Forelimb muscle (tissue), 1 donor: ENCODE measurements at places on chromosomes 16 and 17.

DNA sequence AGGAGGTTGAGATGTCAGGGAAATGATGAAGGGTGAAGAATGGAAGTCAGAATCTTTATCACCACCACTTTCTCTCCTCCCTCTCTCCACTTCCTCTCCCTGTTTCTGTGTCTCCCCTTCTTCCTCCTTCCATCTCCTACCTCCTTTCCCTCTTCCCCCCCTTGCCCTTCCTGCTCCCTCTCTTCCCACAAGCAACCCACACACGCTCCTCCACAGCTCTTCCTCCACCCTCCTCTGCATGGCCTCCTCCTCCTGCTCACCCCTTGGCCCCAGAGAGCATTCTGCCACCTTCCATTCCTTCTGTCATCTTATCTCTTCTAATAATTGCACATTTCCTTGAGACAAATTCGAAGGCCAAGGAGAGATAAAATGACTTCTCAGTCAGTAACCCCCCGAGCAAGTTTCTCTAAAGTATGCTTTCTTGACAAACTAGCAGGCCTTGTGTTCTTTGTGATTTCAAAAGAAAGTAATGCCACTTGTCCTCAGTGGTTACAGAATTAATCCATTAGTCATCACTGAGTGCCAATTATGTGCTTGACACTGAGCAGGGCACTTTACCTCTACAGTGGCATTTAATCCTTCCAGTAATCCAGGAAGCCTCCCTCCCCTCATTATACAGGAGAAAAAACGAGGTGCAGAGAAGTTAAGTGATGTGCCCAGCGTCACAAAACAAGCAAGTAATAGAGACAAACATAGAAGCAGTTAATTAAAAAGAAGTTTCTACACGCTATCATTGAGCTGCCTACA is 72.3 kb upstream of the CCL1 start:
- DNase-seq = no peak

DNA sequence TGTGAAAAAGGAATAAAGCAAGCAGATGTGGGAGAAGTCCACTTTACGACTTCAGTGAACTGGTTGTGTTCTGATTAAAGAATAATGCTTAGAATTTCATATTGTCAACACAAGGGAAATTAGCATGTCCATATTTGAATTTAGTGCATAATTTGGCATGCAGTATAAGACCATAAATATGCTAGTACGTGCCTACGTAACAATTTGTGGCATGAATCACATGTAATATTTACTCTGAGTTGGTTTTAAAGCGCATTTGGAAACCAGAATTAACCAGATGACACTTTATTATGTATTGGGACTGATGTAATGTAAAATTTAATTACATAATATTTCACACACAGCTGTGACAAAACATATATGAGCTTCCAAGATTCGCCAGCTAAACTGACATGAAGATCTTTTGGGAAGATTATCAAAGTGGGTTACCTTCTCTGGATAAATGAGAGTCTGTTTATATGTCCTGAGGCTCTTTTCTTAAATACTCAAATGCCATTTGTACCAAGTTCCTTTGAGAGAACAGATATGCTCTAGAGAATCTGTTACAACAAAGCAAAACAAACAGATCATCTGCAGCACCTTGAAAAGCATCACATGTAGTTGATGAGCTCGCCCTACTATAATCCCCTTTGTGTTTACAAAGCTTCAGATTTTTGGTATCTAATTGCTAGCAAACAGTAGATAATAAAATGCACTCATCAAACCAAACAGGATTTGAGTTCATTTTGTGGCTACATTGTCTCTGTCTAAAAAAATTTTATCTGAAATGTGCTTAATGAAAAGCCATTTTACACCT is 1468.6 kb downstream of the CDH11 start:
- DNase-seq = no peak

GRCh38 chr16:19366391-19366790 is 51.3 kb upstream of the TMC5 start:
- no peak for DNase-seq

DNA sequence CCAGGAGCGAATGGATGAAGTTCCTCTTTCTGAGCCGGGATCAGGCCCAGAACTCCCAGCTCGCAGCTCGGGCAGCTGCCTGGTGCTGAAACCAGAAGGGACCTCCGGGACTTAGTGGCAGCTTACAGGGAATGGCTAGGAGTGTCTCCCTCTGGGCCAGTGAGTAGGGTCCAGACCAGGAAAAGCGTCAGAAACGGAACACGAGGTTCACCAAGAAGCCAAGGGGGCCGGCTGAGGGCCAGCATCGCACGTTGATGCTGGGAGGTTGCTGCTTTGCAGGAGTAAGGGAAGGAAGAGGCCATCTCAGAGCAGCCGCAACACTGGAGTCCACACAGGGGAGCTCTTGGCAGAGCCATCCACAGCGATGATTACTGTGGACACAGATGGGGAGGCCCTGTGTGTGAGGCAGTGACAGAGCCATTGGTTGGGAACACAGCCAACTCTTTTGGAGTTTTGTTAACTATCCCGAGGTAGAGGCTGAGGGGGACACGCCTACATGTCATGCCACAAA is 74.0 kb upstream of the CREBBP start:
- no peak for DNase-seq

DNA sequence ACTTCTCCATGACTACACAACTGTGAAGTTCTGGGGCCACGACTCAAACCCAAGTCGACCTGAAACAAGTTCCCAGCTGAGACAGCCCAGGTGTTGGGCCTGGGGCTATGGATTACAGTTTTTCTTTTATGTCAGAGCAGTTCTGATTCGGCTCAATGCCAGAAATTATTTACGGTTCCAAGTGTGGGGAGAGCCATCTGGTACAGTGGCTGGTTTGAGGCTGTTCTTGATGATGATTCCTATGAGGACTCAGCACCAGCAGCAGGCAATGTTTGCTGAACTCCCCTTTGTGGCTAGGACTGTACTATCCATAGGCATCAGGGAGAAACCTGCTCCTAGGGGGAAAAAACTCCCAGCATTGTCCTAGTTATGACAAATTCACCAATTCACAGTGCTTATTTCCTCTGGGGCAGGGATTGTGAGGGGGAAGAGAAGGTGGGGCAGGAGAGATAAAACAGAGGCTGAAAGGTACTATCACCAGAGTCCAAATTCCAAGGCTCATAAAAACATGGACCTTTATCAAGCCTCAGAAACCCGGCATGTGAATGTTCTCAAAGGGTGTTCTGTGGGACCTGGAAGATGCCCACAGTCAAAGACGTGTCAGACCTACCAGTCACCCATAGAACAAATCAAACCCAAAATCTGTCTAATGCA is 18.2 kb upstream of the CMTM4 start:
- DNase-seq = no peak

DNA sequence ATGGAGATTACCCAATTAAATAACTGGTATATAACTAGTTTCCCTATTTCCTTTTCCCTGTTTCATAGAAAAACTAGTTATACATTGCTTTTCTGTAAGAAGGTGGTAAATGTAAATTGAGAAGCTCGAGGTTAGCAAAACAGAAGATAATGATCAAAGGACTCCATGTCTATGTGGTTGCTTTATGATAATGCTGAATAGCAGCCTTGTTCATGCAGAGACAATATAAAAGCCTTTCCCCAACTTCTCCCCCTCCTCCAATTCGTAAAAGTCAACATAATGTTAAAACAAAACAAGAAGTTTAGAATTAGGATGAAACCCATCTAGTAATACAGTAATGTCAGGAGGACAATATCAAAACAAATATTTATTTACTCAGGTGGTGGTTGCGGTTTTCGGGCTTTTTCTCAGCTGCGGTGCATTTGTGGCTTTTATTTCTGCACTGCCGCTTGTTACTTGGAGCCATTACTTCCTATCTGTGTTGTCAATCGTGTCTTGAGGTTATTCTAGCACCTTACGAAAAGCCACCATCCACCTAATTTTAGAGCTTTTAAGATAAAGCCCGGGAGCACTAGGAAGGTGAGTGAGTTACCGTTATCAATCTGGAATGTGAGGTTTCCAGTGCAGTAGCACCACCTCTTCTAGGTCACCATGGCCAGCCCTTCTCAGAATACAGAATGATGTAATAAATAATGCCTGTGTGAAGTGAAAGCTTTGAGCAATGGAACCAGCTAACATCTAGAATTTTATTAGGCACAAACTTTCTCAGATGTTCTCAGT is 297.5 kb downstream of the CDH13 start:
- DNase-seq = no peak

DNA sequence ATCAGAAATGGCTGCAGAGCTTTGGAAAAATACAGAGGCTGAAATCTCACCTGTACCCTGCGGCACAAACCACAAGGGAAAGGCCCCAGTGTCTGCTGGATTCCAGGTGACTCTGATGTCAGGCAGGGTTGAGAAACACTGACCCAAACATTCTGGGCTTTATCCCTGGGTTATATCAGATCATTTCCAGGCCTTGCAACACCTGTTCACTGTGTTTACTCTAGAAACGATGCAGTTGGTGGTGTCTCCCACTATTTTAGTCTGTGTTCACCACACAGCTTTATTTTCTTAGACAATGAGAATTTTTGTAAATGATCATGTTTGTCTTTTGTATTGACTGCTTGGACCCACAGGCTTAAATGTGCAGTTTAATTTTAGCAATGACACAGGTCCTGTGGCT is 151.5 kb upstream of the SDK2 start:
- no peak for DNase-seq

DNA sequence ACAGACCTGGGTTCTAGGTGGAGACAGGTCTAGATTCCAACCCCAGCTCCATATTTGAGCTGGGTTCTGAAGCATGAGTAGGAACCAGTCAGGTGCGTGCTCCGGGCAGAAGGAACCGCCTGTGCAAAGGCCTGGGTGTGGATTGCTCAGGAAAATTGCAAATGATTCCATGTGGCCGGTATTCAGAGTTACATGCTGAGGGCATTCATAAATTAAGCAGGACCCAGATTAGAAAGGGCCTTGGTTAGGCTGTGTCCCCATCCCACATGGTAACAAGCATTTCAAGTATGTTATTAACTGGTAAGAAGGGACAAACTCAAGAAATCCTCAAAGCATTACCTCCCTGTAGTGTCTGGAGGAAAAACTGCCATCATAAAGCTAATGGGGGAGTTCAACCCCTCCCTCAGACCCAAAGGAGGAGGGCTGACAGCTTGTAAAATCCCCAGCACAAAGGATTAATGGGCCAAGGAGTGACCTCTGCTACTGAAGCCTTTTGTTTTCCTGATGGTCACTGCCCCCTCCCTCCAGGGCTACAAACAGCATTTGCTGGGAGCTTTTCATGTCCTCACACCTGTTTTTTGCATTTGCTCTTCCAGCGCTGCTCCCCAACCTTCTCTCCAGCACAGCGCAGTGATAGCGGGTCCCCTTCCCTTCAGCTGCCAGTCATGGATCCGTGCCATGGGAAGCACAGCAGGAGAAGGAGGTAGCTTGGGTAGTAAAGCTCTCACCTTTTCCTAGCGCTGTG is 218.0 kb downstream of the C16orf95 start:
- DNase-seq = no peak

DNA sequence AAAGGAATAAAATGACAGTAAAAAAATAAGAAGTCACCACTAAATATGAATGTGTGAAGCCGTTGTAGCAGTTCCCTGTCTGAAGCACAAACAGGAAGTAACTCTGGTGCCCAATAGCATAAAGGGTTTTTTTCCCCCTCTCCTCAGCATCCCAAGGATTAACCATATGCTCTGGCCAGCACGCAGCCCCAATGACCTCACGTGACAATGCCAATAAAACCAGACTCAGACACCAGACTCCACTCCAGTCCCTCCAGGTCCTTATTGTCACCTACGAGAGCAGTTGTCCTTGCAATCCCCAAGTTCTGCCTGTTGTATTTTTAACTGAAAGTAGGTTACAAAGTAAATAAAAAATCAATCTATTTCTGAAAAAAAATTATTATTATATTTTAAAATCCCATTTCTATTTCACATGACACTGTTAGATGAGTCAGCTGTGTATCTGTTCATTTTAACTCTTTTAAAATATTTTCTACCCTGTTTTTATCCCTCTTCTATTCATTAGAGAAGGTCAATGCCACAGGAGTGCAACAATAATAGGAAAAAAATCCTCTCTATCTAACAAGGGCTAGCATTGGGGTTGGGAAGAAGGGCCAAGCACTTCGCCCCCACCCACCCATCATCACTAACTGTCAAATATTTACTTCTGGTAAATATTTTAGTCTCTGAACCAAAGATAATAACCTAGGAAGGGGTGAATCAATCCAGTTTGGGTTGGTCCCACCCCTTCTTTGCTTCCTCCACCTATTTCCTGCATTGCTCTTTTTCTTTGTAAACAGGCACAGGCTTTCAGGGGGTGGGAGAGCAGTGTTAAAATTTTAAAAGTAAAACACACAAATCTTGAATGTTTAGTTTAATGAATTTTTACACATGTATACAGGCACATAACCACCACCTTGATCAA is 6.6 kb downstream of the PRAC1 start:
- no peak for DNase-seq

DNA sequence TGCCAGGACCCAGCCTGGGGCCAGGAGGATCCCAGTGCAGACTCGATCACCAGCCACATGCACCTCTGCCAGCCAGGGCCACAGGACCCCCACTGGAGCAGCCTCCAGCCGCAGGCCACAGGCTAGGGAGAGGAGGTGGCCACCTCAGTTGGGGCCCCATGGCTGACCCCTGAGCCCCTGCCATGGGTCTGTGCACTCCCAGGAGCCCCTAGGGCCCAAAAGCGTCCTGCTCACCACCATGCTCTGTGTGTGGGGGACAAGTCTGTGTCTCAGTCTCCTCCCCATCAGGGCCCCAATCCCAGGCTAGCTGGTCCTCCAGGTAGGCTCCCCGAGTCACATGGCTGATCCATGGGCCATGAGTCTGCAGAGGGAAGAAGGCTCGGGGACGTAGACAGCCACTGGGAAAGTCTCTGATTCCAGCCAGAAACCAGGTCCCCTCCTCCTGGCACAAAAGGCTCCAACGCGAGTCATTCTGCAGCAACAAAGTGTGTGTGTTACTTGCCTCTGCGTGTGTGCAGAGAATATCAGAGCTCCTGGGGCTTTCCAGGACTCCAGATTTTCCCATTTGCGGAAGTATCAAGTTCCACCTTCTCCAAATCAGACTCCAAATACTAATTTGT is 6.1 kb upstream of the PRSS8 start:
- peak; percentile 46 for DNase-seq

DNA sequence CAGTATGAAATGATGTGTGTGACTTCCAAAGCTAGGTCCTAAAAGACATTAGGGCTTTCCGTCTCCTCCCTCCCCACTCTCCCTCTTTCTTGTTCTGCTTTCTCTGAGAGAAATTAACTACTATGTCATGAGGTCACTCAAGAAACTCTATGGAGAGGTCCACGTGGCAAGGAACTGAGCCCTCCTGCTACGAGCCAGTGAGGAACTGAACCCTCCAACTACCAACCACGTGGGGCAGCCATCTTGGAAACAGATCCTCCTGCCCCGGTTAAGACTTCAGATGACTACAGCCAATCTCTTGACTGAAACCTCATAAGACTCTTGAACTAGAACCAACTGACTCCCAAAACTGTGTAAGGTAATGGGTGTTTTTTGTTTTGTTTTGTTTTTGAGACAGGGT is 4.2 kb upstream of the ALOX15 start:
- DNase-seq = no peak

DNA sequence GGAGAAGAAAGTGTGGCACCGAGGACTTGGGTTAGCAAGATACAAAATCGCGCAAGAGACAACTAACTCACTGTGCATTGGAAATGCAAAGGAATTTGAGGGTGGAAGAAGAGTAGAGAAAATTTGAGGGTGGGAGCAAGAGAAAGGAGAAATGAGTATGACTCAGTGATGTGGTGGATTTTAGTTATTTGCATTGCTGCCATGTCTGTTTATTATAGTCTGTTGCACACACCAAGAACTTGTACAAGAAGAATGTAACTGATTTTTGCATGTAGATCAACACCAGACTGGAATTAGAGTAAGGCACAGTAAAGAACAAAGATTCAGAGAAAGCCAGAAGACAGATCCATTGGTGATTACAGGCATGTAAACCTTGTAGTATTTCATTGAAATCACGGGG is 71.6 kb upstream of the SMIM36 start:
- DNase-seq = no peak
